ENCODE measurements at places on chromosomes 4 and X.

DNA sequence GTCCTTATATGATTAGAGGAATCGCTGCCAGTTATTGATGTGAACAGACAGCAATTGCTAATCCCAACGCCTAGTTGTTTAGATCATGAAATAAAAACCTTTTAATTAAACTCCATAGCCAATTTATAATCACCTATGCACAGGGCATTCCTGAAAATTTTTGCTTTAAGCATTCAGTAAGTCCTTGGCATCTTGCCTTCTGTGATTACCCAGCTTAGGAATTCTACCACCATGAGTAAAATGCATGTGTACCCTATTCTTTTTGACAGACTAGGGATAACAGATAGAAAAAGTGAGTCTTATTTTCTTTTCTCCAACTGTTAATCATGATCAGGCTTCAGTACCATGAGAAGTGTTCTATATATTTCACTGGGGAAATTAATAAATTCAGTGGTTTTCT is 995.3 kb upstream of the GRIA3 start:
- no peak for DNase-seq

- no peak for DNase-seq
Measured at GRCh38 chr4:135694066-135694465, 1492.5 kb upstream of the PABPC4L start.

- DNase-seq: no peak
Measured at GRCh38 chrX:47612418-47612817, 7.2 kb downstream of the SYN1 start.

GRCh38 chrX:119755981-119756533 is 2.3 kb upstream of the SOWAHD start:
- no peak for DNase-seq

GRCh38 chr4:54152846-54153600 is 53.1 kb downstream of the GSX2 start:
- no peak for DNase-seq

DNA sequence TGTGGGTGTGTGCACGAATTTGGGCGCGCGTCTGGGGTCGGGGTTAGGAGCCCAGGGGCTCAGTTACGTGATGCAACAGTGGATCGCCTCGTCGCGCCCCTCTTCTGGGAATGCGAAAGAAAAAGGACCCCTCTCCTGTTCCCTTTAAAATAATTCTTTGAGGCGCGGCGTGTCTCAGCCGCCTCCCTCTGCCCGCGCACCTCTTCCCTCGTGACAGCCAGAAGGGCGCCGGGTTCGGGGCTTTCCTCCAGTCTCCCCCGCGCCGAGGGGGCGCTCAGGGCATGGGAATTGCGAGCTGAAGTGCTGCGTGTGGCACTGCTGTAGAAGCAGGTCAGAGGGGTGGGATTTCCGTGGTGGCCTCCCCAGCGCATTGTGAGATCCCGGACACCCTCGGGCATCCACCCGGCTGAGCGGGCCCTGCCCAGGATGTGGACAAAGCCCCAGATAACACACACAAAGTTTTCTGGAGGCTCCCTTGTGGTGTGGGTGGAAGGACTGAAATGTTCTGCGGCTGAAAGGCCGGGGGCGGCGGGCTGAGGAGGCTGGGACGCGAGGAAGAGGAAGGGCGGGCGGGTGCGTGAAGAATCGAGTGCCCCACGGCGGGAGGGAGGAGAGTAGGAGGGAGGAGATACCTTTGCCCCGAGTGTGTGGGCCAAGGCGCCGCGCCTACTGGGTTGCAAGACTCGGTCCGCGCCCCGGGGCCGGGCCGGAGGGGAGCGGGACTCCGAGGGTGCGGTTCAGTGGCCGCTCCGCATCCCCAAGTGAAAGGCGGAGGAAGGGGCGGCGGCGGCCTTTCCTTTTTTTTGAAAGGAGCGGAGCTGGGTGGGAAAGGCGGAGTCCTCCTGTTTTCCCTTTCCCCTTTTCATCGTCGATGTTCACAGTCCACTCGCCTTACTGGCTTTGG is 752 bp downstream of the SEPTIN11 start:
- peak; percentile 93 for DNase-seq

DNA sequence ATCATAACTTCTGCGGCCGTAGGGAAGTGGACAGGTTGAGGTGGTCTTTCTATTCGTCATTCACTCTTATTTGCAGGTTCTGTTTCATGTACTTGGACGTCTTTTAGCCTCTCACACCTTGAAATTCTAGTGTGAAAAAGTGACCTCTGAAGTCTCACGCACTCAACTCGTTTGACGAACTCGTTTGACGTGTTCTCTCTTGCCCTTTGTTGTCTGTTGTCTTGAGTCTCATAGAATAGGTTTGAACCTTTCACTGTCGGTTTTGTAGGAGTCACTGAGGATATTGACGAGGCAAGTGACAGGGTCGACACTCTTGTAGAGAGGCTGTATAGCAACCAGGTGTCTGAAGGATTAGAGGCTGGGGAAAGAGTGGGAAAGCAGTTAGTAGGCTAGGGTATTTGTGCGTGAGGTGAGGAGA is 1.1 kb upstream of the PGRMC2 start:
- no peak for DNase-seq

DNA sequence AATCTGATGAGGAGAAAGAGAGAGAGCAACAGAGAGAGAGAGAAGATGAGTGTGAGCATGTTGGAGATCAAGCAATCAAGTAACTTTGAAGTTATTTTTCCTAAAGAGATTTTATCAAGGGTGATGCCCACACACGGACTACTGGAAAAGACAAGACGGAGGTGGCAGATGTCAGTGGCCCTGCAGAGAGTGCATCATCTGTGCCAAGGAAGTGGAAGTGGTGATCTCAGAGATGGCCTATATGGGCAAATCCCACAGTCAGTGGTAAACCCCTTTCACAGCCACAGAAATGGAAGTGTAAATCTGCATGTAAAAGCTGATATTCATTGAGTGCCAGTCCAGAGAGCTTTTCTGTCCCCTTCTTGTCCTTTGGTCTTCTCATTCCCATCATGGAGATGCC is 577.2 kb upstream of the AADAT start:
- no peak for DNase-seq

Measured in chondrocyte (in vitro differentiated cells).